ENCODE measurements at places on chromosomes 12 and 14.

DNA sequence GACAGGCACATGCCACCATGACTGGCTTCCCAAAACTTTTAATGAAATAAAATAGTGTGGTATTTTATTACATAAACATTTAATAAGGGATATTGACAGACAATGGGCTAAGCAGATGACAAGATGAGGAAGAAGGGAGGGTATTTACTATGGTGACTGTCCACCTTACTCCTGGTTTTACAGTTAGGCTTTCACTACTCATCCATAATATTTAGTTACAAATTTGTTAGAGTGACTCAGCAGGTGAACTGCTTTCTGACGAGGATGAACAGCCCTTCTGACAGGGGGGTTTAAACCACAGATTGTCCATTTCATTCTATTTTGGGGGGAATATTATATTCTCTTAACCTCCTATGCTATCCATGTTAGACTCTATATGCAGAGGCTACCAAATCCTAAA is 3.6 kb upstream of the PALS1 start:
- DNase-seq = no peak

DNA sequence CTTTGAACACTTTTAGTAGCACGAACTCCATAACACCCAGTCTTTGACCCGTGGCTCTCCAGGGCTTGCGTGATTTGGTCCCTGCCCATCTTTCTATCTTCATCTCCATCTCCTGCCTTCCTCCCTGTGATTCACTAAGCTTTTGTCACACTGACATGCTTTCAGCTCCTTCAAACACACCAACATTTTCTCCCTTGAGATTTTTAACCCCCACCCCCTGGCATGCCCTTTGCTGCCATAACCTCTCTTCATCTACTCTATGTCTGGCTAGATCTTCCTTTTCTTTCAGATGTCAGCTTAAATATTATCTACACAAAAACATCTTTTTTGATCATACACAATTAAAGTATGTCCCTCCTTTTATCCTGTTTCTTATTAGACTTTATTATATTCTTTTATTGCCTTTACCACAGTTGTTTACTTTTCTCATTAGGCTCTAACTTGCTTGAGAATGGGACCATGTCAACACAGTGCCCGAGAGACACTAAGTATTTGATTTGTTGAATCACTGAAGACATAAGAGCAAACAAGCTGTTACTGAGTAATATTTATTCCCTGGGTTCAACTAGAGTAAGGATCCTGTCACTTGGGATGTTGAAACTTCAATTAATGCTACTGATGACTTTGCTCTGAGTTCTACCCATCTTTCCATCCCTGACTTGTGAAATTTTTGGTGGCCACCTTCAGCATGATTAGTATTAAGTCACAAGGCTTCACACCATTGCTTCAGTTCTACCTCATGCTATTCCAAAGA is 387.3 kb downstream of the LRIG3 start:
- DNase-seq = no peak

GRCh38 chr12:119266963-119267362 is 67.6 kb upstream of the CCDC60 start:
- DNase-seq = no peak

- no peak for DNase-seq
These were observed 245.1 kb upstream of the ATXN7L3B start for GRCh38 chr12:74292351-74293194.

DNA sequence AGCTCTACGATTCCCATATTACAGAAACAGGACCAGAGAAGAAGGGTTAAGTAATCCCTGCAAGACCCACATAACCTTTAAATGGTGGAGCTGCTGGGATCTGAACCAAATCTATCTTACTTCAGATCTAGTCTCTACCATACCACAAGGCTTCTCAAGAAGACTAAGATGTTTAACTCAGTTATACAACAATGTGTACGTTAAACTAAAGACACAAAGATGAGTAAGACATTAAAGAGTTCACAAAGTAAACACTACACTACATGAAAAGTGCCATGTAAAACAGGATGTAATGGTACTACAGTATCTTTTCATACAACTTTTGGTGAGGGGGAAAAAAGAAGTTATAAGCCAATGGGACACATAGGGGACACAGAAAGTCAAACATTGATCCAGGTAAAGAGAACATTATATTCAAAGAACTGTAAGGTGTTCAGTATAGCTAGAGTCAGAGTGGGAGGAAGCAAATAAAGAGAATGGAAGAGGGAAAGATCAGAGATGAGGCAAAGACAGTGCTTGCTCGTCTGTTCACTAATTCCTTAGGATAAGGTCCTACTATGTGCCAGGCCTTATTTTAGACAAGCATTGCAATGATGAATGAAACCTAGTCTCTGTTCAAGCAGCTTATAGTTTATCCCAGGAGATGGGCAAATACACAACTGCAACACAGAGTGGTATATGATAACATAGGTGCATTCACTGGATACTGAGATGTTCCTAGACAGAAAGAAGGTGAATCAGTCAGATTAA is 7.7 kb downstream of the TMED10 start:
- no peak for DNase-seq

DNA sequence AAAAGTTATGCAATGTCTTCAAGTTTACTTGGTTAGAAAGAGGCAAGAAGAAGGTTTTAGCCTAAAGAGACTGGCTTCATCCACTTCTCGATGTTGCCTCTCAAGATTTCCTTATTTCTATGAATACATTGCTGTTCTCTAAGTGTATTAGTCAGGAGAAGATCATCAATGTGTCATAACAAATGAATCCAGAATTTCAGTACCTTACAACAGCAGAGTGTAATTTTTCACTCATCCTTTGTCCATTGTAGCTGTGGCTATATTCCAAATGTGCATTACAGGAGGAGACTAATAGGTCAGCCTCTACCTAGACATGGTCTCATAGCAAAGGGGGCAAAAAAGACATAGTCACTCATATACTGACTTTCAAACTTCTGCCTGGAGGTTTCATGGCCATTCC is 579.1 kb downstream of the PRKD1 start:
- DNase-seq = no peak

- DNase-seq = no peak
These were observed 57.3 kb downstream of the DAD1 start for GRCh38 chr14:22531451-22532344.

- no peak for DNase-seq
These were observed 108.3 kb downstream of the SMOC1 start for GRCh38 chr14:69987406-69988121.

DNA sequence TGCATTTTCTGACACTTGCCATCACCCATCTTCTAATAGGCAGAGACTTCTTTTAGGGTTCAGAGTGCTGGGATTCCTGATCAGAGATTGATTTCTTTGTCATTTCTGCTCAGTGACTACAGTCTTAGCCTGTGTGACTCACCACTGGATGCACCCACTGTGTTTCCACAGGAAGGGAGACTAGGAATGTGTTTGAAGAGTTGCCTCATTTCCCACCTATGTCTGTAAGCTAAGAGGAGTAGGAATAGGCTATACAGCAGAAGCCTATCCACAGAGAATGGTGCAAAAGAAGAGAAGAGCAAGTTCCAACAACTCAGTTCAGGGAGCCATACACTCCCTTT is 60.2 kb upstream of the ACTN1 start:
- DNase-seq = no peak

- DNase-seq = no peak
These were observed 4.0 kb upstream of the MAPK1IP1L start for GRCh38 chr14:55047301-55048053.

DNA sequence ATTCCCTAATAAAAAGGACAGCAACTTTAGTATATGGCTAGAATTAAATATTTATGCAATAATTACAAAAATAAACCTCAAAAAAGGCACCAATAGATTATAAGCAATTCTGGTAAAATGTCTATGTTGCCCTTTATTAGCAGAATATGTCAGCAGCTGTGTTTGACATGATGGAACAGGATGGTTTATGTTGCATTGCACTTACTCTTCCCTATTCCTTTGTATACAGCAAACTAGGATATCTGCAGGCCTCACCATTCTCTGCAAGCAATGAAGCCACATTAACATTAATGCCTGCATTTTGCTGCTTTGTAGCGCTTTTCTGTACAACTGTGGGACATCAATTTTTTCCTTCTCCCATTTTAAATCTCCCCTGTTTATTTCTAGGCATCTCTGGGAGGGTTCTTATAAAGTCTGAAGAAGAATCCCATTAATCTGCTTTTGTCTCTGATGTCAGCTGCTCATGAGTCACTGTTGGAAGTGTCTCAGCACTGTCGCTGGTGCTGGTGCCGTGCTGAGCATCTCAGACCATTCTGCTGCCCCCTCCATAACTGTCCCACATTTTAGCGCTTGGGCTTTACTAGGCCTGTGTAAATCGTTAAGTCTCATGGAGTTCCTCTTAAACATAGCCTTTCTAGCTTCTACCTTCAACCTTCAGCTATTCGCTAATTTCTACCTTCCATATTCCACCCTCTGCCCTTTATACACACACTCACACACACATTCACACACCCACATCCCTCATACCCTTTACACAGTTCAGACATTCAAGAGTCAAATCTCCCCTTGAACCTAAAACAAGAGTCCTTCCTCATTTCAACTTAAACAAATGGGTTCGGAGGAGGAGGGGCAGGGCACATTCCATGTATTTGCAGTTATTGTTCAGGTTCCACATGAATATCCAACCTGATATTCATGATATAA is 64.4 kb upstream of the TRHDE start:
- DNase-seq = no peak

- no peak for DNase-seq
These were observed 51.6 kb downstream of the ARID2 start for GRCh38 chr12:45781080-45781479.

- DNase-seq = no peak
These were observed 9.8 kb downstream of the ACVRL1 start for GRCh38 chr12:51917041-51917590.

DNA sequence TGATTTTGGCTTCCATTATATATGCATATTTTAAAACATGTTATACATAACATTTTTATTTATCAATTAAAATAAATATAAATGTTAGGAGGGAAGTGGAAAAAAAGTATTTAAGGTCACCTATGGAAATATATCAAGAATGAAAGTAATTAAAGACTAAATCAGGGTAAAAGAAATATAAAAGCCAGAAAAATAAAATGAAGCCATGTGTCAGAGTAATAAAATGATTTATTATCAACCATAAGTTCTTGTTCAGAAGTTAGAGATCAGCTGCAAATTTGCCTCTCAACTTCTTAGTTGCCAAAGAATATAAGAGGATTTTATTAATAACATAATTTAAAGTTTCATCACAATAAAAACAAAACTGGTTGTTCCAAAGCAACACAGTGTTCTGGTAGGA is 121.9 kb downstream of the ANO6 start:
- DNase-seq = no peak

DNA sequence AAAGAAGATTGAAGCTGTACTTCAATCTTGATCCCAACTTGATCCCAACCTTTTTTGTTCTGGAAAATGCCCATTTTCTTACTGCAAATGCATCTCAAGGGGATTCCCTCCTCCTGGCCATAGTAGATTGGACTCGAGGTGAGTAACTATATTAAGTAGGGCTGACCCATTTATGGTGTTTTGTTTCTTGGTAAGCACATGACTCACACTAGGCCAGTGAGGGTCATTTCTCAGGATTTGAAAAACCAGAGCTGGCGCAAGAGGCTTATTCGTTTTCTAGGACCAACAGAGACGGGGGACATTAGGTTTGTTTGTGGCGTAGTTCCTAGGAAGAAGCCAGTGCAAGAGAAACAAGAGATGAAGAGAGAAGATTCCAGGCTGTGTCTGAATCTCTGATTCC is 51.4 kb downstream of the MRPL42 start:
- no peak for DNase-seq

DNA sequence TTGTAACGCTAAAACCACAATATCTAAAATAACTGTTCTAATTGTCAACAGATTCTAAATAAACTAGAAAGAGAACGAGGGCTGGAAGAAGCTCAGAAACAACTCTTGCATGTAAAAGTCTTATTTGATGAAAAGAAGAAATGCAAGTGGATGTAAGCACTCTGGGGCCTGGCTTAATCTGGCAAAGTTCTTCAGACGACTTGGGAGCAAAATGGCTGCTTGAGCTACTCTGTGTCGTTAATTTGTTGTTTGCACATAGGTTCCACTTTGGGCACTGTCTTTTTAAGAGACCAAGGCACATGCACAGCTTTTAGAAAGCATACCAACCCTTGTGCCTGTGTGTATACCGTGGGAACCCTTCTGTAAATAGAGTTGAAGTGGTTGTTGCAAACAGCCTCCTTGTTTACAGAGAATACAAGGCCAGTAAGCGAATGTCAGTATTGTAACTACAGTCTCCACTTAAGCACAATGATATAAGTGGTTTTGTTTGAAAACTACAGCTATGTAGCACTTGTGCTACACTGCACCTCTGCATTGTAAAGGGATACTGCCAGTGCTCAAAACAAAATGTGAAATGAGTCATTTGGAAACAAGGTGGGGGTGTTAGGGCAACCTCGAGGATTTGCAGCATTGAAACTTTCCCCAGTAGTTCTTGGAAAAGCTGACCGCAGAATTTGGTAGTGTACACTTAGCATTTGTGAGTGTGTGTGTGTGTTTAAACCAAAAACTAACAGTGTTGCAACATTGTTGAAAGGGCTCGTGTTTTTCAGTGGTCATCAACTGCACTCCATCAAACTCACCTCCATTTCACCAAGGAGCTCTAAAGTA is 154.3 kb downstream of the CEP83 start:
- DNase-seq = no peak

DNA sequence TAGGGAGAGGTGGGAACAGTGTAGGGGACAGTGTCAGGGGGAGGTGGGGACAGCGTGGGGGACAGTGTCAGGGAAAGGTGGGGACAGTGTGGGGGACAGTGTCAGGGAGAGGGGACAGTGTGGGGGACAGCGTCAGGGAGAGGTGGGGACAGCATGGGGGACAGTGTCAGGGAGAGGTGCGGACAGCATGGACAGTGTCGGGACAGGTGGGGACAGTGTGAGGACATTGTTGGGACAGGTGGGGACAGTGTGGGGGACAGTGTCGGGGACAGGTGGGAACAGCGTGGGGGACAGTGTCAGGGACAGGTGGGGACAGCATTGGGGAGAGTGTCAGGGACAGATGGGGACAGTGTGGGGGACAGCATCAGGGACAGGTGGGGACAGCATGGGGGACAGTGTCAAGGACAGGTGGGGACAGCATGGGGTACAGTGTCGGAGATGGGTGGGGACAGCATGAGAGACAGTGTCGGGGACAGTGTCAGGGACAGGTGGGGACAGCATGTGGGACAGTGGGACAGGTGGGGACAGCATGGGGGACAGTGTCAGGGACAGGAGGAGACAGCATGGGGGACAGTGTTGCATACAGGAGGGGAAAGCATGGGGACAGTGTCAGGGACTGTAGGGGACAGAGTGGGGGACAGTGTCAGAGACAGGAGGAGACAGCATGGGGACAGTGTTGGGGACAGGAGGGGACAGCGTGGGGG is 139.0 kb downstream of the TMEM121 start:
- DNase-seq = no peak

GRCh38 chr12:70367258-70368141 is 1.4 kb downstream of the KCNMB4 start:
- no peak for DNase-seq
